ENCODE measurements at places on chromosomes 16 and 17.

- DNase-seq = no peak
Observed at GRCh38 chr16:15983898-15984297, 34.5 kb downstream of the ABCC1 start.

- DNase-seq = no peak
Observed at GRCh38 chr16:16163571-16163970, 59.7 kb downstream of the ABCC6 start.

DNA sequence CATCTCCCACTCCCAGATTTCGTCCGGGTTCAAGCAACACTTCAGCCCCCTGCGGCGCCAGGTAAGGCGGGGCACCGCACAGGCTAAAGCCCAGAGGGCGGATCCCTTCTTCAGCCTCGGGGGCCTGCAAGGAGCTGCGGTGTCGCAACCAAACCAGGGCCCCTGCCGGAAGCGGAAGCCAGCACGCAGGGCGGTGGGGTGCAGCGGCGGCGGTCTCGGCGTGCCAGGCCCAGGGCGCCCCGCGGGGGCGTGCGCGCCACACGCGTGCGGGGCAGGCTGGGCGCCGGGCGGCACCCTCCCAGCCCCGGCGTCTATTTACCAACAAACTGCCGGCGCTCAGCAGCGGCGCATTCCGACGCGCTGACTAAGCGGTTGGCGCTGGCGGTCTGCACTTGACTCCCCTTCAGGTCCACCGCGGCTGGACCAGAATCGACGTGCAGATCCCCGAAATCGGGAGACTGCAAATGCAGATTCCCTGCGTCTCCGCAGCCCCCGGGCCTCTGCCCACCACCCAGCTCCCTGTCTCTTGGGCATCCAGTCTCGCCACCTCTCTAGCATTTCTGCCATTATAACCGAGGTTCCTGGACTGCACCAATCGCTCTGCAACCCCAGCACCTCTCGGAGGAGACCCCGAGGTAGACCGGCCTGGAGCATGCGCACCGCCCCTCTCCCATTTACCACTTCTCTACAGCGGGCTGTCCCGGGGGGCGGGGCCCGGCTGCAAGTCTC, 421 bp upstream of the DLX4 start:
- DNase-seq = peak; percentile 54

GRCh38 chr16:75306099-75306762, 54.8 kb upstream of the BCAR1 start:
- peak; percentile 62 for DNase-seq

DNA sequence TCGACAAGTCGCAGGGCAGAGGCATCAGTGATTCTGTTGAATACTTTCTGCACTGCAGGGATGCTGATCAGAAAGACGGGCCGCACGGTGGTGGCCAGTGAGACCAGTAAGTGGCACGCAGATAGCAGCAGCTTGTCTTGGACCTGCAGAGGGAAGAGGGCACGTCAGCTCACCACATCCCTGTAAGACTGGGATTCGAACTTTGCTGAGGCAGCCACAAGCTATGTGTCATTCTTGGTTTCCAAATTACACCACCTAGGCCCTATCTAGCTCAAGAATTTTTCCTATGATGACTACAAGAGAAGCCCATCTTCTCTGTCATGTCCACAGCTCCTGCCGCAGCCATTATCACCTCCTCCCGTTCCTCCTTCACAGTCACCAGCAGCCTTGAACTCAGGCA, 49.4 kb upstream of the GSG1L start:
- no peak for DNase-seq

GRCh38 chr17:56298846-56299245, 145.6 kb downstream of the ANKFN1 start:
- DNase-seq = no peak

DNA sequence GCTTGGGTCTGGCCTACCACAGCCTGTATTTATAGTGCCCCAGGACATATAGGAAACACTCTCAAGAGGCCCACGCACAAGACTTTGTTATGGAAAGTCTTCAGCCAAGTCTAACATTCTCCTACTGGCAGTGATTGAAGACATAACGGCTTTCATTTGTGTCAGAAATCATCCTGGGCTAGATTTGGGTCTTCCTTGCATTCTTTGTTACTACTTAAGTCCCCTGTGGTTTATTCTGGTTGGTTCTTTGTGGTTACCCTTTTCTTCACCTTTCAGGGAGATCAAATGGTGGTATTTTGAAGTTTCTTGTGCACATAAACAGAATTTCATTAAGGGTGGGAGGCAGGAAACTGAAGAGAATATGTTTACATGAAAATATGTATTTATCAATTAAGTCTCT, 37.7 kb downstream of the REXO5 start:
- no peak for DNase-seq

DNA sequence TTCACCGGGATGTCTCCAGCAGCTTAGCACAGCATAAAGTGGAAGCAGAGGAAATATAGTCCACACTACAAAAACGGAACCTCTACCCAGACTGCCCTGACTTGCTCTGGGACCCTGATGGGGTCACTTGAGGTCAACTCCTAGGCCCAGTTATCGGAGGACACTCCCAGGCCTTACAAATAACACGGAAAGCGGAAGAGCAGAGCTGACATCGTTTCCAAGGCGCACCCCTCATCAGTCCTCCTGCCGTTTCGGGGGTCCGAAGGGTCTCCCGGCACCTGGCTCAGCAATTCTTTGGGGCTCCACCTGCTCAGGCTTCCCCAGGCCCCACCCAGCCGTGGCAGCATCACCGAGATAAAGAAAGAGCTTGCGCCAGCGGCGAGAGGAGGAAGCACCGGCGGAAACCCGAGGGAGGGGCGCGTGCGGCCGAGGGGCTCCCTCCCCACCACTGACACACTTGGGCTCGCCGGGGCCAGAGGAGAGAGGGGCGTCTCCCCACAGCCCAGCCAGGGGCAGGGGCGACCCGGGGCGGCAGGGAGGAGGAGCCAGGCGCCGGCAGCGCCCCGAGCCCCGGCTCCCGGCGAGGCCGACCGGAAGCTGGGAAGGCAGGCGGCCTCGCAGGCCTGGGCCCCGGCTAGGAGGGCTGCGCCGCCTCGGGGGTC, 727 bp downstream of the CORO7 start:
- no peak for DNase-seq

- peak; percentile 4 for DNase-seq
Observed at GRCh38 chr17:19370493-19370960, 7.8 kb upstream of the MAPK7 start.

DNA sequence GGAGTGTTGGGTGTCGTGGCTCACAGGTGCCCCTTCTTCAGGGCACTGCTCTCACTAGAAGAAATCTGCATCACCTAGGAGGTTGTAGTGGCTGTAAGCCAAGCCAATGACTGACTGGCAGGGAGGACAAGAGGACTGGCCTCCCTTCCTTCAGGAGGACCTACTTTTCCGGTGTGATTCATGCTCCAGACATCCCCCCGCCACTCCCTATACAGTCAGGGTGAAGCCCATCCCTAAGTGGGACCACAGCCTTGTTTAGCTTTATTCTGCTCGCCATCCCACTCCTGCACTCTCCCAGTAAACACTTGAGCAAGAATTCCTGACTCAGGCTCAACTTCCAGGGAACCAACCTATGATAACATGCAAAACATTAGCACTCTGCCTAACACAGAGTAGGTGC, 67.0 kb downstream of the PLCG2 start:
- no peak for DNase-seq

GRCh38 chr16:56298948-56299596, 107.8 kb downstream of the GNAO1 start:
- DNase-seq = no peak

GRCh38 chr16:31114468-31114867, 3.0 kb upstream of the KAT8 start:
- no peak for DNase-seq

- peak; percentile 77 for DNase-seq
Observed at GRCh38 chr17:81245024-81245664, 6.0 kb downstream of the NDUFAF8 start.

GRCh38 chr16:17450291-17450690, 20.5 kb downstream of the XYLT1 start:
- DNase-seq = no peak

GRCh38 chr17:64017381-64017980, 3.0 kb downstream of the ICAM2 start:
- no peak for DNase-seq

GRCh38 chr16:24543949-24544348, 4.6 kb downstream of the RBBP6 start:
- no peak for DNase-seq

- no peak for DNase-seq
Observed at GRCh38 chr17:20954794-20955193, 88.0 kb downstream of the USP22 start.

- DNase-seq = peak; percentile 52
Observed at GRCh38 chr16:14505846-14506245, 124.2 kb downstream of the PARN start.

DNA sequence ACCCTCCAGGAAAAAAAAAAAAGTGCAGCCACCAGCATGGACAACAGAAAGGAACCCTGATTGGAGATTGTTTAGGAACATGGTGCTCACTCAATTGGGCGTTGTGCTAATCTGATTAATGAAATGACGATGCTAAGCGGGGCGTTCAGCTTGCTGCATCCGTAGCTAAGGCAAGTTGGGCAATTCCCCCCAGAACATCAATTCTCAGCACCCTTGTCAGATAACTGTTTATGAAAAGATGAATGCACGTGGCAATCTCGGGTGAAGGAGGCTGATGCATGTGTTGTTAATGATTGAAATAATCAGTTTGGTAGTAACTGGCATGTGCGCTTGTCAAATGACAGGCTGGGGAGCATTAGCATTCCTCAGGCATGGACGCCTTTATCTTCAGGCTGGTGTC, 57.0 kb downstream of the HS3ST3A1 start:
- peak; percentile 61 for DNase-seq

GRCh38 chr17:58577696-58578095, 63.3 kb upstream of the MTMR4 start:
- no peak for DNase-seq

GRCh38 chr17:13952009-13952750, 117.1 kb upstream of the COX10 start:
- no peak for DNase-seq

- DNase-seq = no peak
Observed at GRCh38 chr17:58691701-58692238, at the start of gene TEX14. TSS of gene TEX14 (minus strand) at chr17:58692045. CDS start at chr17:58652001, 40,044 bp downstream.

- DNase-seq = peak; percentile 10
Observed at GRCh38 chr17:71217769-71218168, 903.1 kb upstream of the SOX9 start.

DNA sequence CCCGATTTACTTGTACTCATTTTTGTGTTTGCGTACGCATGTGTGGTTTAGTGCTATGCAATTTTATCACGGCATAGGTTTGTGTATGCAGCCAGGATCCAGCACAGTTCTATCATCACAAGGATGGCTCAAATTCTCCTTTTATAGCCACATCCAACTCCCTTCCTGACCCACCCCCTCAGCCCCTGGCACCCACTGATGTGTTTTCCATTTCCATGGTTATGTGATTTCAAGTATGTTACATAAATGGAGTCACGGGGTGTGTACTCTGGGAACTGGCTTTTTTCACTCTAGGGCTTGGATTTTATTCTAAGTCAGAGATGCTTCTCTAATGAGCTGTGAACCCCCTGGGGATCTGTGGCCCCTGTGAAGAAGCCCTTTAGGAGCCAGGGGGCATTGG, 16.8 kb downstream of the IL4R start:
- no peak for DNase-seq

DNA sequence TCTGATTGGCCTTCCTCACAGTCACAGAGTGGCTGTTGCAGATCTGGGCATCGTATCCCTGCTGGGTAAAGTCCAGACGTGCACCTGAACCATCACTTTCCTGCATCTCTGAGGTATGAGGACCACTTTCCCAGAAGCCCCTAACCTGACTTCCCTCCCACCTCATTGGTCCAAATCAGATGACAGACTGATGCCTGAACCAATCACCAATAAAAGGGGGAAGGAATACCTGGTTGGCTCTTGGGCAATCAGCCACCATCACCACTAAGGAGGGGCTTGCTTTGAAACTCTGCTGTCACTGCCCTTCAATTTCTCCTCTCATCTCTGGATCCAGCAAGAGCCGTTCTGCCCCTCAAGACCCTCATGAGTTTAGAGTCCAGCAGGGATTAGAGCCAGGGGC, 13.6 kb upstream of the WFDC1 start:
- no peak for DNase-seq

DNA sequence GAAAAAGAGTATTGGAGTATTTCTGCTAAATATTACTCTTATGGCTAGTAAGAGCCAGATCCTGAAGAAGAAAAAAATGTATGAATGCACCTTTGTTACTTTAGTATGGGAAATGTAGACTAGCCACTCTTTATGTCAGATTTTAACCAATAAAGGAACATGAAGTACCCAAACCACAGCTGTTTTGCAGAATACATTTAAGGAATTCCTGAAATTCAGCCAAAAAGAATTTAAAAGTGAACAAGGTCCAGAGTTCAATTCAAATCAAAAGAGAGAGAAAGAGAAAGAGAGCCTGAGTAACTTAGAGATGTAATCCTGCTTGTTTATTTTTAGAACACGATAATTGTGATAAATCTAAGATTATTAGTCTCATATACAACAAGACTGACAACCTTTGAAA, 1.2 kb downstream of the KCNJ16 start:
- no peak for DNase-seq

- DNase-seq = peak; percentile 43
Observed at GRCh38 chr16:3173892-3174617, 13.9 kb upstream of the OR1F1 start.

DNA sequence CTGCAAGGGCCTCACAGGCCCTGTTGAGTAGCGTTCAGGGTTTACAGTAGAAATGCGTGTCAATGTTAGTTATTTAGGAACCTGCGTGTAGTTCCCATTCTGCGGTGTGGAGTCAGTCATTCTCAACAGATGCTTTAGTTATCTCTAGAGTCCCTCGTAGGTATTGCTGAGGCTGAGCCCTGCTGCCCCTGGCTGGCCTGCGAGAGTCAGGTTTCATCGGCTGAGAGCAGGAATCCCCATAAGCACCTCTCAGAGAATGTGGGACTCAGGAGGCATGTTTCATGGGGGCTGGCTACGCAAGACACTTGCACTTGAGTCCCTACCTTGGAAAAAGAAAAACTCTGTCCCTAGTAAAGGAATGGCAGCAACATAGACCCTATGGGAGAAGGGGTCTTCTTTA, 347.5 kb upstream of the ASIC2 start:
- DNase-seq = no peak

DNA sequence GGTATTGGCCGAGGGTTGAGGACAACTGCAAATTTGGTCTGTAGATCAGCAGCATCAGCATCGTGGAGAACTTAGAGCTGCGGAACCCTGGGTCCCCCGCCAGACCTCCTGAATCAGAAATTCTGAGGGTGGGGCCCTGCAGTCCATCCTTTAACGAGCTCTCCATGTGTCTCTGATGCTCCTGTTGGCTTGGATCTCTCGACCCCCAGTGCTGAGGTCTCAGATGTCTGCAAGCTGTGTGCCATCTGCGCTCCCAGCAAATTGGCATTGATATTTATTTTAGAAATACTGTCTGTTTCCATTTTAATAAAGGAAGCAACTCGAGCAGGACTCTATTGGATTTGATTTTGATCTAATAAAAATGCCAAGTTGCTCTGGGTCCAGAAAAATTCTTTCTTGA, 250.0 kb downstream of the KATNIP start:
- DNase-seq = no peak
